ENCODE measurements at places on chromosomes 1 and 21. TPM values are rescaled to one million over a fixed set of nuclear protein-coding genes. Genes with fewer than 3 reads are reported as not detected.

Gene C1QC
- polyA plus RNA-seq, result 50.3 TPM

Gene ZP4
- polyA plus RNA-seq, result not detected

Gene SMIM1
- 5.7 TPM for polyA plus RNA-seq

Gene SLAMF9
- not detected for polyA plus RNA-seq
